Activated CD4-positive, alpha-beta T cell treated with anti-CD3 and anti-CD28 coated beads, Interleukin-2, amount 50 U/mL, for 48 hours (primary cell): ENCODE measurements at places on chromosomes 1 and 21.

- DNase-seq = peak; percentile 64
Observed at GRCh38 chr21:25501996-25502665, 105.2 kb downstream of the MRPL39 start.

DNA sequence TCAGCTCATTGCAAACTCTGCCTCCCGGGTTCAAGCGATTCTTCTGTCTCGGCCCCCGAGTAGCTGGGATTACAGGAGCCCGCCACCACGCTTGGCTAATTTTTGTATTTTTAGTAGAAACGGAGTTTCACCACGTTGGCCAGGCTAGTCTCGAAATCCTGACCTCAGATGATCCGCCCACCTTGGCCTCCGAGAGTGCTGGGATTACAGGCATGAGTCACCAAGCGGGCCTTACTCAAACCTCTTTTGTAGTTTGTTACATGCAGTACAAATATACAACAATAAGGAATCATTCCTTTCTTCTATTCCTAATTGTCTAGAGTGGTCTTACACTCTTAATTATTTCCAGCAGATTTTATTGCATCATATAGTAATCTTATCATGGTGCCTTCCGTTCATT is 16.6 kb downstream of the SPATA17 start:
- DNase-seq = no peak

DNA sequence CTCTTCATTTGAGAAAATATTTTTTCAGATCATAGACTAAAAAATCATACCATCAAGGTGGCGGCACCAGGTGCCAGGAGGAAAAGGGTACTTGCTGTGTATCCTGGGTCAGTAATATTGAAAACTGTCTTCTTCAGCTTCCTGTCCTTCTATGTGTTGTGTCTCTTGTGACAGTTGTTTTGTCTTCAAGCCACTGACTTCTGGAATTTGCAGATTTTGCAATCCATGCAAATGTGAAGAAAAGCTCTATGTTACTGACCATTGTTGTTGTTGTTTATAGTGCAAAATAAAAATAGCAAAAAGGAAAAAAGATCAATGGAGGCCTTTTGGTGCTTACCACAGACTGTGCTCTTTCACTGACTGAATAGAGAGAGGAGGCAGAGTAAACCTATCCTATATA is 83.2 kb upstream of the RHOU start:
- no peak for DNase-seq

DNA sequence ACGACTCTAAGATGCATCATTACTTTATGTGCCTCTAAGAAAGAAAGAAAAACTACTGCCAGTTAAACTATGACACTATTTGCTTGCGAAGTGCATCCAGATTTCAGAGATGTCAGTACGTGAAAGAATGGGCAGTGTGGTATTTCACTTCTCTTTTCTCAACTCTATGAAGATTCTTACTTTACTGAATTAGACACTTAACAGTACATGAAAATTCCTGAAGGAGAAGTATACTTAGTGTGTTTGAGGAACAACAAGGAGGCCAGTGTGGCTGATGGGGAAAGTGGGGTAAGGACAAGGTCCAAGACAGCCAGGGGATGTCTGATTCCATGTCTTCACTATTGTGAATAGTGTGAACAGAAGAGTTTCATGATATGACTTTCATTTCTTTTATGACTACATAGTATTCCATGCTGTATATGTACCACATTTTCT is 53.9 kb upstream of the HSD17B7 start:
- no peak for DNase-seq

GRCh38 chr1:241605146-241605805 is 34.9 kb downstream of the CHML start:
- DNase-seq = no peak

GRCh38 chr21:36193200-36193599 is 36.6 kb downstream of the DOP1B start:
- no peak for DNase-seq

DNA sequence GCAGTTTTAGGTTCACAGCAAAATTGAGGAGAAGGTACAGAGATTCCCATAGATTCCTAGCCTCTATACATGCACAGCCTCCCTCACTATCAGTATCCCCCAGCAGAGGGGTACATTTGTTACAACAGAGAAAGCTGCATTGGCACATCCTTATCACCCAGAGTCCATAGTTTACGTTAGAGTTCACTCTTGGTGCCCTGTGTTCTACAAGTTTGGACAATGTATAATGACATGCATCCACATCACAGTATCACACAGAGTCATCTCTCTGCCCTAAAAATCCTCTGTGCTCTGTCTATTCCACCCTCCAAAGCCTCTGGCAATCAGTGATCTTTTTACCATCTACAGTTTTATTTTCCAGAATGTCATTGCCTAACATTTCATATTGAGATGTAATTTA is 22.3 kb upstream of the RGS16 start:
- no peak for DNase-seq

- no peak for DNase-seq
Observed at GRCh38 chr1:183877053-183877720, 72.3 kb downstream of the RGL1 start.

- DNase-seq = no peak
Observed at GRCh38 chr1:199706826-199707606, 320.5 kb upstream of the NR5A2 start.

GRCh38 chr1:160219062-160219929 is 14.1 kb downstream of the PEA15 start:
- no peak for DNase-seq

- no peak for DNase-seq
Observed at GRCh38 chr21:32240851-32241687, 37.8 kb downstream of the MIS18A start.

- no peak for DNase-seq
Observed at GRCh38 chr1:94609619-94610018, 68.1 kb upstream of the F3 start.

- DNase-seq = no peak
Observed at GRCh38 chr1:88731475-88732269, 47.6 kb downstream of the PKN2 start.

DNA sequence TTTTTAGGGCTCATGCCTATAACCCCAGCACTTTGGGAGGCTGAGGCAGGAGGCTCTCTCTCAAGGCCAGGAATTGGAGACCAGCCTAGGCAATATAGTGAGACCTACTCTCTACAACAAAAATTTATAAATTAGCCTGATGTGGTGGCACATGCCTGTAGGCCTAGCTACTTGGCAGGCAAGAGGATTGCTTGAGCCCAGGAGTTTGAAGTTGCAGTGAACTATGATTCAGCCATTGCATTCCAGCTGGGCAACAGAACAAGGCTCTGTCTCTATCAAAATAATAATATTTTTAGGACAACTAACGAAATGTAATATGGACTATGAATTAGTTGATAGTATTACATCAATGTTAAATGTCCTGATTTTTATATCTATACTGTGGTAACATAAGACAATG is 68.8 kb upstream of the ARID1A start:
- no peak for DNase-seq

DNA sequence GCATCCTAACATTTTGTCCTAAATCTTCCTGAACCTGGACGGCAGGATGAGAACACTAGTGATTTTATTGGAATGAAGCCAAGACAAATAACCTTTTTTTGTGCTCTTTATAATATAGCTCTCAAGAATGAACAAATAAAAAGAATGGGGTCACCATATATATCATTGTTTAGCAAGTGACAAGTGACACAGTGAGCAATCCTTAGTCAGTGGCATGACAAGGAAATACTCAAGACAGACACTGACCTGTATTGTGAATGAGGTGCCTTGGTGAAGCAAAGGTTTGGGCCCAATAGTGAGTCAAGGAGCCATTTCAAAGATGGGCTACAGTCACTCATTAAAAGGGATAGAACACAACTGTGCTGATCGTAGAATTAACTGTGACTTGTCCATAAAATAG is 35.7 kb downstream of the PTGFR start:
- no peak for DNase-seq

GRCh38 chr21:42469272-42469671 is 26.8 kb downstream of the RSPH1 start:
- DNase-seq = no peak

DNA sequence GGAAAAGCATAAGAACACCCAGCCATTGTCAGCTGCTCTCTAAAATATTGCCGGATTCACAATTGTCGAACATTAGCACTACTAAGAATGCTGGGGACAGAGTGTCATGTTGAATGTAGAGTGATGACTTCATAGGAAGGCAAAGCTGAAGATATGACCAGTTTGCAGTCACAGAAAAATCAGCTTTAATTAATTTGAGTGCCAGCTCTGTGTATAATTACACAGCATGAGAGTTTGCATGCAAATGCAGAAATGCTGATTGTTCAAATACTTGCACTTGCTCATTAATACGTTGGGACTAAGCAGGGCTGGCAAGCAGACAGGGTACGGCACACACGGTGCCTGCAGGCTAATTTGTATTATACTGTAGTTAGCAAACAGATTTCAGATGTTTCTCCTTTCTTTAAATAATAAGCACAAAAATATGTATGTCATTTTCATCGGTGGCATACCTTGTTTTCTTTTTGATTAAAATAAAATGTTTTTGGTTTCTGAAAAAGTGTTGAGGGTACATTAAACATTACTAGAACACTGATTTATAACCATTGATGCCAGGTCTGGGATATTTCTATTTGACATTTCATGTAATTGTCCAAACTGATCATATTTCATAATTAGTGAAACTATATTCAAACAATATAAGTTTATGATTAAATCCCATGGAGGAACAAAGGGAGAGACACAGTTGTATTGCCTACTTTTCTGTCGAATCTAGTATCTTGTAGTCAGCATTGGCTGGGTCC is 99.8 kb upstream of the ADGRL2 start:
- no peak for DNase-seq

GRCh38 chr1:230065571-230065970 is 1.5 kb upstream of the GALNT2 start:
- no peak for DNase-seq

- peak; percentile 50 for DNase-seq
Observed at GRCh38 chr1:46522184-46522968, 29.1 kb downstream of the KNCN start.

DNA sequence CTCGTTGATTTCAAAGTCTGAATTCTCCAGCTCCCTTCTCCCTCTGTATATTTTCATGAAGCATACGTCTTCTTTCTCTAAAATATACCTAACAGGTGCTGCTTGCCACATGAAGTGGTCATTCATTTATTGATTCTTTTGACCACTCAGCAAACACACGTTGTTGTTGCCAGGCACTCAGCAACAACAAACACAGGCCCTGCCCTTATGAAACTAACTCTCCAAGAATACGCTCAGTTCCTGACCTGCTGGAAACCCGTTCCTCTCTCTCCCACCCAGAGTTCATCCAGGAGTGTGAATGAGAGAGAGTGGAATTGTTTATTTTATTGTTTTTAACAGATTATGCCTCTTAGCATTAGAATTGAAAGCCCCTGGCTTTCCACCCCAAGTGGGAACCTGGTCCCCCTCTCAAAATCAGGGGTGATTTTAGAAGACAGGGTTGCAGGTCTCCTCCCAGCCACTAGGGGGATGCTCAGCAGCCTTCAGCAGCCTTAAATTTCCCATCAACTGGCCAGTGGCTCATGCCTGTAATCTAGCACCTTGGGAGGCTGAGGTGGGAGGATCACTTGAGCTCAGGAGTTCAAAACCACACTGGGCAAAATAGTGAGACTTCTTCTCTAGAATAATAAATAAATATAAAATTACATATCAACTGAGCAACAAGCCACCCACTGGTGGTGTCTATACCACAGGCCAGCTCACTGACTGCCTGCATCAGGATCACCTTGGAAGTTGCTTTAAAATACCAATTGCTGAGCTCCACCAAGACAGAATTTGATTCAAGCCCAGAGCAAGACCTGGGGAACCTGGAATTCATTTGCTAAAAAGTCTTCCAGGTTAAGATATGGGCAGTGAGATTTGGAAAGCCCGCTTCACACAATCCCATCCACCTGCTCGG is 181.0 kb upstream of the KLHDC7A start:
- DNase-seq = peak; percentile 21

- no peak for DNase-seq
Observed at GRCh38 chr1:30610917-30611316, 112.5 kb downstream of the MATN1 start.

GRCh38 chr1:201332021-201332420 is 45.5 kb downstream of the TNNT2 start:
- DNase-seq = no peak

GRCh38 chr1:151060657-151061421 is 642 bp downstream of the MLLT11 start:
- DNase-seq = peak; percentile 8

GRCh38 chr1:151006327-151007052 is at the start of gene MINDY1:
TSS of gene MINDY1 (minus strand) at chr1:151006902. CDS start at chr1:151002617, 4,285 bp downstream.
- DNase-seq = peak; percentile 44

DNA sequence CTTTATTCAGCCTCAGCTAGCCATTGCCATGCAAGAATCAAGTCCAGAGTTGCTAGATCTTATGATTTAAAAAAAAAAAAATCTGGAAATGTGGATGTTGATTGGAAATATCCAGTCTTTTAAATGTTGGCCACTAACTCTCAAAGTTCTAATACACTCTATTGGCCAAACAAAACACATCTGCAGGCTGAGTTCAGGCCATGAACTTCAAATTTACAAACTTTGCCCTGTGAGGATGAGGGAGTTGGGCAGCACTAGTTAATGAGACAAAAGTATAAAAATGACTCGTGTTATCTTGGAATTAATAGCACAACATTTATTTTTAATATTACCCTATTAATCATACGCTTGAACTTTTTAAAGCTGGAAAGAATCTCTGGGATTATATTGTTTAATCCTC is 432.3 kb downstream of the PLPP3 start:
- no peak for DNase-seq

DNA sequence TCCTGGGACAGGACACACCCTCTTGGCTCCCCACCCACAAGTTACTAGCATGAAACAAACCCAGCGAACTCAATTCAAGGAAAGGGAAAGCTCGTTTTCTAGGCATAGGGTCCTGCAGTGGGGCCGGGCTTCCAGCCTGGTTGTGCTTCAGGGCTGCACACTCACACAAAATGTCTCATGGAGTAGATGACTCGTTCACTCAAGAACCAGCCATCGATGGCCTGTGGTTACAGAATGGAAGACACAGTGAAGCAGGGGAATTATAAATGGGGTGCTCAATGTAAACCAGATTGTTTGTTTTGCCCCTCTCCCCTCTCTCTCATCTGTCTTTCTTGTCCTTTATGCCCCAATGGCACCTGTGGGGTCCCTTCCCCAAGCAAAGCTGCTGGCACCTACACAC is 56.0 kb upstream of the COX20 start:
- DNase-seq = no peak

- DNase-seq = no peak
Observed at GRCh38 chr1:231958448-231958847, 331.9 kb downstream of the DISC1 start.
